Spinal cord (tissue), 10 donors: ENCODE measurements at places on chromosomes 13 and 19.
A peak's percentile ranks its signal among the peaks of the same experiment; 100 is the strongest.

- no peak for DNase-seq
Observed at GRCh38 chr19:3736106-3736724, 25.3 kb downstream of the APBA3 start.

DNA sequence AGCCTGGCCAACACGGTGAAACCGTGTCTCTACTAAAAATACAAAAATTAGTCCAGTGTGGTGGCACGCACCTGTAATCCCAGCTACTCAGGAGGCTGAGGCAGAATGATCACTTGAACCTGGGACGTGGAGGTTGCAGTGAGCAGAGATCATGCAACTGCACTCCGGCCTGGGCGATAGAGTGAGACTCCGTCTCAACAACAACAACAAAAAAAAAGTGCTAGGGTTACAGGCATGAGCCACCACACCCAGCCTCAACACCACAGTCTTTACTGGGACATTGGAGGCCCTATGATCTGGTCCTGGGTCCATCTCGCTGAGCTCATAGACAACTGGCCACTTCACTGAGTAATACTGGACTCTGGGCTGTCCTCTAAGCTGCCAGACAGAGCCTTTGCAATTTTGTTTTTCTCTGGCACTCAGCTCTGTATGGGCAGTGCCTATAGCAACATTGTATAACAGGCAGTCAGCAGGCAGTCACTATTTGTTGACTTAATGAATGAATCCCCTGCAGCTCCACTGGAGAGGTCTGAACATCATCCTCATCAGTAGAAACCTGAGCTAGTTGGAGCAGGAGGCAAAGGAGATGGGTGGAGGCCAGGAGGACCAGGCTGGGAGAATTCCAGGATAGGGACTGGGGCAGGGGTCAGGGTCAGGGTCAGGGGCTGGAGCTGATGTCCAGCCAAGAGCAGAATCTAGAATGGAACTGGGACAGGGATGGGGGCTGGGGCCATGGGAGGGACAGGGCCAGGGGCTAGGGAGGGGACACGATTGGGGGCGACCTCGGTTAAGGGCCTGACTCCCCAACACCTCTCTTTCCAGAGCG lies 8.1 kb downstream of the BLOC1S3 start:
- DNase-seq = no peak

DNA sequence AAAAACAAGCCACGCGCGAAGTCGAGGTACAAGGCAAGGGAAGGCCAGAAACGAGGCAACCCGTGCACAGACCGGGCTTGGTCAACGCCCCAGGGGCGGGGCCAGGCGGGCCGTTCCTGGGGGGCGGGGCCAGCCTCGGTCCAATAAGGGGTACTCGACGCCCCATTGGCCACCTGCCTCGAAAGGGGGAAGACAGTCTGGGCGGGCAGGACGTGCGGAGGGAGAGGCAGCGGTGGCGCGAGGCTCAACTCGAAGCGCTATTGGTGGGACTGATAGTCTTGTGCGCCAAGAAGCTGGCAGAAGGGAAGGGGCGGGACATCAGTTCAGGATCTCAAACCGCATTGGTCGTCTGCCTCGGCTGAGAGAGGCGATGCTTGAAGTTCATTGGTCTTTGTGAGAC lies at the start of gene LYPD4:
TSS of gene LYPD4 (minus strand) at position 83 of the 400 bp plus-strand sequence. CDS start 5,398 bp downstream, outside the sequence.
- DNase-seq = no peak

- DNase-seq = no peak
Observed at GRCh38 chr13:55361141-55361540, 1779.6 kb upstream of the PRR20A start.

GRCh38 chr13:45055198-45055901 lies 65.0 kb upstream of the GTF2F2 start:
- peak; percentile 49 for DNase-seq

DNA sequence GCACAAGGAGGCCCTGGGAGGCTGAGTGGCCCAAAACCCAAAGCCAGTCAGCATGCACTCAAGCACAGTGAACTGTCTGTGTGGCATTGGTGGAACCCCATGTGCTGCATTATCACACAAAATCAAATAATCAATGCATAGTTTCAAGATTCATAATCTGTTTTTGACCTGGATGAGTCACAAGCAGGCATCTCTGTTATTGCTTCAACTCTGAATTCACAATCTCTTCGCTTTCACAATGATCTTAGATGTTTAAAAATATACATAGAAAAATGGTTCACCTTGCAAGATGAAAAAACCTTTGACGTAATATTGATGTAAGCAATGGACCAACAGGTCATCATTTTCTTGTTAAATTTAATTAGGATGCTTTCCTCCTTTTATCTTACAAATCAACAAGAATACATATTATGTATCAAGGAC lies 455.4 kb downstream of the IRS2 start:
- DNase-seq = no peak

- no peak for DNase-seq
Observed at GRCh38 chr13:109977212-109977968, 191.0 kb upstream of the IRS2 start.

DNA sequence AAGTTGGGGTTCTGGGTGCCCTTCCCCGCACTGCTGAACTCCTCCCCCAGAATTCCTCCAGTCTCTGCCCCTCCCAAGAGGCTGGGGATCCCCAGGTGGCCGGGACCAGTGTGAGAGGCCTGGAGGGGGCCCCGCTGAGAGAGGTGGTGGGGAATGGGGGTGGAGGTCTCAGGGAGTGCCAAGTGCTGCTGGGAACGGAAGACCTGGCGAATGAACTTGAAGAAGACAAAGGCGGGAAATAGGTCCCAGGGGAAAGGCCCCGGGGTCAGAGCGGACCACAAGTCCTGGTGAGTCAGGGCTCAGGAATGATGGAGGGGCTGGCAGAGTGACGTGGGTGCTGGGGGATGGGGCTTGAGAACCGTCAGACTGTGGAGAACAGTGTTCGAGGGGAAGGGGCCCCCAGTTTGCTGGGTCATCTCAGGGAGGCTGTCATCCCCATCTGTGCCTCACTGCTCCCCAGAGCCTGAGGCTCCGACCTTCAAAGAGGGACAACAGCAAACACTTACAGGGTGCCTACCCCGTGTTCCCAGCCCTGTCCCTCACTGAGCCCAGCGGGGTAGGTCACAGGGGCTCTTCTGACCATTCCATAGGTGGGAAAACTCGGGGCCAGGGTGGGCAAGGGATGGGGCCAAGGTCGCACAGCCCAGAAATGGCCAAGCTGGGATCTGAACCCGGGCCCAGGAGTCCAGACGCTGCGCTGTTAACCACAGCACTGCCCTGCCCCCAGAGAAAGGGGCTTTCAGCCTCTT lies 16.0 kb upstream of the SEMA6B start:
- DNase-seq = no peak

DNA sequence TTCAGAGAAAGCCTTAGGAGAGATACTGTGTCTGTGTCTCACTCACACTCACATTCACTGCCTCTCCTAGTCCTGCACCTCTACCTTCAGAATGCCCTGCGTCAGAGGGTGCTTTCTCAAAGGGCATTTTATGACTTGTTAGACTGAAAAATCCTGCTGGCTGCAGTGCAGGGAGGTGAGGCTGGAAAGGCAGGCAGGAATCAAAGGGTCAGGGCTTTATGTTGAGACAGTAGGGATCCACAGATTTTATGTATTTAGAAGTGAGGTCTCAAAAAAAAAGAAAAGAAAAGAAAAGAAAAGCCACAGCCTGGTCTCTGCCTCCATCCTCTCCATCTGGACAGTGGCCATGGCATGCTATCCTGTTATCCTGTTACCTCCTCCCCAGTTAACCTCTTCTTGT lies 936.0 kb upstream of the SLC10A2 start:
- DNase-seq = no peak
